ENCODE measurements at places on chromosomes 5 and 9.
A peak's percentile ranks its signal among the peaks of the same experiment; 100 is the strongest.

DNA sequence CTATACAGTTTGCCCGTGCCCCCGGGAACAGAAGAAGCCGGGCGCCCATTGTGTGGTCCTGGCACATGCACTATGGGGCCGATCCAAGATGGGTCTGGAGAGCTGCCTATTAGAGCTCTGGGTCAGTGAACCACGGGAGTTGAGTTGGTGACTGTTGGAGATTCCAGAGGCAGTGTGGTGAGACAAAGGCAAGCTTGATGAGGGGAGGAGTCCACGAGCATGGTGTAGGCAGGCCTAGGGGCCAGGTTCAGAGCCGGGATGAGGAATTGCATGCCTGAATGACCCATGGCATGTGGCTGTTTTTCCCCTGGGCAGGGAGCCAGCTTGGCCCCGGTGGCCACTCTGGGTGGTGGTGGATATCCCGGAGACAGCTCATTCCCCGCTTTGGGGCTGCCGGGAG, 84.4 kb upstream of the STC2 start:
- no peak for DNase-seq

- no peak for DNase-seq
These were observed 1.5 kb downstream of the MPDZ start for GRCh38 chr9:13278023-13278367.

GRCh38 chr5:169142264-169142970, 158.5 kb downstream of the SLIT3 start:
- DNase-seq: no peak

GRCh38 chr5:83096660-83097339, 19.5 kb downstream of the XRCC4 start:
- no peak for DNase-seq

- DNase-seq: peak; percentile 95
These were observed 124.3 kb downstream of the SUSD1 start for GRCh38 chr9:112050544-112051475.

DNA sequence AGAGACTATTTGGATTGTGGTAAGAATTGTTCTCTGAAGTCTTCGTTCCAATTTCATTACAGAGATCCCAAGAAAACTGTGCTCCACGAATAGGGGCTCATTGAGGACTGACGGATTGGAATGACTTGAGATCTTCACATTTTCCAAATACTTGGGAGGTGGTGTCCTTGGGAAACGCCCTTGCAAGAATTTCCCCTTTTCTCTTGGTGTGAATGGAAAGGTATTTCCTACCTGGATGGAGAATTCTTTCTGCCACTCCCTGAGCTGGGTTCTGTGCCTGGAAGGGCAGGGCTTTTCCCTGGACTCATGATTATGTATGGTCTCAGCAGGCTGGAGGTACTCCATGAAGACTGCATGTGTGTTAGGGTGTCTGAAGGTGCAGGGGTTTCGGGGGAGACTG, 53.9 kb downstream of the SNX18 start:
- DNase-seq: no peak

GRCh38 chr5:7717691-7718090, 133.2 kb downstream of the CFAP90 start:
- no peak for DNase-seq

Measured in AG09309 (cell line).